ENCODE measurements at places on chromosomes 6 and 20.

DNA sequence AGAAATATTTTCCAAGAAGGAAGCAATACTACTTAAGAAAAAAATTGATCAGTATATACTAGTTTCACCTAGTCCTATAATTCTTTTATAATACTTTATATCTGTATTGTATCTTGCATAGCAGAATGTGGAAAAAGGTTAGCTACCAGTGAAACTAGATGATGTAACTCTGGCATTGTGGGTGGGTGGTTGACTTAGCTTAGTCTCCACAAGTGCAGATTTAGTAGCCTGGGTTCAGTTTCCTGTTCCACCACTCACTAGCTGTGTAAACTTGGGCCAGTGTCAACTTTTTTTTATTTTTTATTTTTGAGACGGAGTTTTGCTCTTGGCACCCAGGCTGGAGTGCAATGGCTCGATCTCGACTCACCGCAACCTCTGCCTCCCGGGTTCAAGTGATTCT, 2.0 kb downstream of the MUC21 start:
- DNase-seq, result no peak

- peak; percentile 97 for DNase-seq
These were observed 74.2 kb downstream of the CD164 start for GRCh38 chr6:109308018-109308492.

DNA sequence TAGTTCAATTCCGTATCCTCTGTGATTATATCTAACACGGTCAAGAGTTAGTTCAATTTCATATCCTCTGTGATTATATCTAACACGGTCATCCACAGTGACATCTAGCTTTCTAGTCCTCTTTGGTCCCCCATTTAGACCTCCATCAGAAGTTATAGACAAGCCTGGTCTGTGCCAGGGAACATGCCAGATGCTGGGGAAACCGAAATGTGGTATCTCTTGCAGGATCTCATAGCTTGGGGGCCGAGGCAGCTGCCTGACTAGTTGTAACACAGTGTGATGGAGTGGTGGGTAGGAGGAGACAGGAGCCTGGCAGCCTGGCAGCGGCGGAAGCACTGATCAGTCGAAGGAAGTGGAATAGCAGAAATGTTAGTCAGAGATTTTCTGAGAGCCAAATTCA, 13.8 kb upstream of the SMOC2 start:
- DNase-seq, result no peak

GRCh38 chr6:156256161-156256560, 521.0 kb upstream of the ARID1B start:
- DNase-seq, result no peak

- peak; percentile 28 for DNase-seq
These were observed 36.8 kb downstream of the TSPYL4 start for GRCh38 chr6:116217069-116217468.

GRCh38 chr20:25198663-25199383, 3.3 kb downstream of the ENTPD6 start:
- no peak for DNase-seq

GRCh38 chr6:13120483-13121482, 207.6 kb downstream of the TBC1D7 start:
- no peak for DNase-seq

DNA sequence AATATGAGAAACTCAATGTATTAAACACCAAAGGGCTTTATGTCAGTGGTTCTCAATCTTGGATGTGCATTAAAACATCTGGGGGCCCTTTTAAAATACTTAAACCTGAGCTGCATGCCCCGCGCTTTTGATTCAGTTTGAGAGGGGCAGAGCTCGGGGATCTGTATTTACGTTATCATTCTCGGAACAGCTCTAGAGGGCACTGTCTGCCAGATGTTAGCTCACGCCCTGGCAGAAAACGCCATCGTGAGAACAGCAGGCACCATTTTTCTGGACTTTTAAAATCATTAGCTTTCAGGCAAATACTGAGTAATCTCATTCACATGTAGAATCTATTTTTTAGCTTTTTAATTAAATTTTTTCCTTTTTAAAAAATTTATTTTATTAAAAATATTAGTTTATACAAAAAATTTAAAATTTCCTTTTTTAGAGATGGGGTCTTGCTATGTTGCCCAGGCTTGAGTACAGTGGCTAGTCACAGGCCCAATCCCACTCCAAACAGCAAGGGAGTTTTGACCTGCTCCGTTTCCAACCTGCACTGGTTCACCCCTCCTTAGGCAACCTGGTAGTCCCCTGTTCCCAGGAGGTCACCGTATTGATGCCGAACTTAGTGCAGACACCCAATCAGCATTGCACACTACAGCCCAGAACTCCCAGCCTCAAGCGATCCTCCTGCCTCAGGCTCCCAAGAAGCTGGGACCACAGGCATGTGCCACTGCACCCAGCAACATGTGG, 30.0 kb upstream of the ZNF133 start:
- DNase-seq, result no peak

GRCh38 chr6:166997768-166998255, 1.4 kb upstream of the CEP43 start:
- DNase-seq, result peak; percentile 53

GRCh38 chr20:62700261-62700930, 8.2 kb upstream of the NTSR1 start:
- DNase-seq, result no peak

DNA sequence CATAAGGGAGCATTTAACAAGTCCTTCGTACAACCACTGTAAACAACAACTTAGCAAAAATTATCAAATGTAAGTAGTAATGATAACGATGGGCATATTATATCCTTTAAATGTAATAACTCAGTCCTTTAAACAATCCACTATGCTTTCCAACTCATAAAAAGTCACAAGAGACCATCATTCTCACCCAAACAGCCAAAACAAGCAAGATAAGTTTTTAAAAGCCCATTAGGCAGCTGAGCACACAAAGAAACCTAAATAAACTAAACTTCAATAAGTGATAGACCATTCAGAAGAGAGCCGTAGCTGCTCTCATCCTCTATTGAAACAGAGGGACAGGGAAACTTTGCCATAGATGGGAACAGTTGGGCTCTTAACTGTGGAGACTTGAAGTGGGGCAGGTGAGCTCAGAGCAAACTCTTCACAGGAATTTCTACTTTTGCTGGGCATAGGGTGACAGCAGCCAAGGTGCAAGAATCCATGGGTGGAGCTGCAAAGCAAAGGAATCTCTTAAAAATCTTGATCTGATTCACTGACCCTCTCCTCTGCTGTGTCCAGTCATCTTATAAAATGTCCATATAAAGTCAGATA, 22.5 kb downstream of the RAB22A start:
- DNase-seq, result no peak

DNA sequence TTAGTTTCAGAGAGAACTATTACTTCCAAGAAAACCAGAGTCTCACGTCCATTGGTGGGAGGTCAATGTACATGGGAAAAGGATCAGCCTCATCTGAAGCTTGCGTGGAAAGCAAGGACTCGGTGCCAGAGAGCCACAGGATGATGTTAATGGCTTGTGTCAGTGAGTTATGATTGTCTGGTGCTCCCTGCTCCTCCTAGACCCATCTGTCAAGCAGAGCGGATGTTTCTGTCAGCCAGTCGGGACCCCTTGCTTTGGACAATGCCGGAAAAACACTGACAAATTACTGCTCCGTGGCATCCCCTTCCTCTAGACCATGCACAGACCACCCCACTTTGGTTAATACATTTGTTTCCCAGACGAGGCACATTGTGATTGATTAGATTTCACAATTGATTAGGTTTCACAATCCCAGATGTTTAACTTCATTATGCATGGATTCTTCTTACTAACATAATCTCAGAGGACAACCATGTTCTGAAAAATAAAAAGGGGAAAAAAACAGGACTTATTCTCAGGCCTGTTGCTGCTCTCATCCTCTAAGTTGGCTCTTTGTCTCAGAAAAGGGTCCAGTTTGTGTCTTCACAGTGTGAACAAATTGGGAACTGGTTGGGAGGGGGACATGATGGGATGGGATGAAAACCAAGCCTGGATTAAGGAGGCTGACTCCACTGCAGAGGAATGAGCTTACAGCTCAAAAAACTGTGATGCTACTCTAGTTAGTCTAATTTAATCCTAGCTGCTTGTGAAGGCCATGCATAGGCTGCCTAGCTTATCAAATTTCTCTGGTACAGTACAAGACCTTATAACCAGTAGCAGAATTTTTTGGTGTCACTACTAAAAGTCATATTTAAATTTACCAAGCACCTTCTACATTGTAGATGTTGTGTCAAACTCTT, 51.9 kb downstream of the UNC5CL start:
- no peak for DNase-seq

DNA sequence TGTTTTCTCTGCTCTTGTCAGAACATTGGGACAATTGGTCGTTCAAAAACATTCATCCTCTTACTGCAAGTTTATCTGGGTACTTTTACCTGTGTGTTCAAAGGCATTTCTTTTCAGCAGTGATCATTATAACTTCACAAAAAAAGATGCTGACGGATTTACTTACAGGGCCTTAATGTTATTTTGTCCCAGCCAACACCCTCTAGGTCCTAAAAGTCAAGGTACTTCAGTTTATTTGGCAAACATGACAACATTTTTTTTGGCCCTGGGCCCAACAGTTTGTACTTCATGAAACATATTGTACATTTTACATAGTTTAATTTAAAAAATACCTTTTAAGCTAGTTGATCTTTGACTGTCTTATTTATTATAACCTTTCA, 241.2 kb upstream of the TAB2 start:
- no peak for DNase-seq

DNA sequence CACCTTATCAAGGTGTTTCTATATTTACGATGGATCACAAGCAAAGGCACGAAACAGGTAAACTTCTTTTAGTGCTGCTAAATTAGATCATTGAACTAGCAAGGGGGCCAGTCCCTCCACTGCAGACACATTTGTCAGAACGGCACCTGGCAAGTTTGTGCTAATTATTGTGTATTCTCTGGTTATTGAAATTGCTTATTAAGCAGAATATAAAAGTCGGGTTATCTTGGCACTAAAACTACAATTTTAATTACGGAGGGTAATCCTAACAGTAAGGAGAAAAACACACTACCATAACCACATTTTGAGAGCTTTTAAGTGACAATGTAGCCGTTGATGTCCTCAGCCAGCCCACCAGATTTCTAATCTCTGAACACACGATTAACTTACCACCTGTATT, 118.9 kb upstream of the BTN3A2 start:
- no peak for DNase-seq

GRCh38 chr6:121398127-121398526, 37.3 kb upstream of the GJA1 start:
- no peak for DNase-seq

GRCh38 chr6:37015532-37015931, 10.1 kb downstream of the FGD2 start:
- no peak for DNase-seq

GRCh38 chr6:137427656-137428290, 66.4 kb downstream of the OLIG3 start:
- no peak for DNase-seq

- DNase-seq, result peak; percentile 42
These were observed 133.4 kb upstream of the KCNG1 start for GRCh38 chr20:51156041-51156982.

DNA sequence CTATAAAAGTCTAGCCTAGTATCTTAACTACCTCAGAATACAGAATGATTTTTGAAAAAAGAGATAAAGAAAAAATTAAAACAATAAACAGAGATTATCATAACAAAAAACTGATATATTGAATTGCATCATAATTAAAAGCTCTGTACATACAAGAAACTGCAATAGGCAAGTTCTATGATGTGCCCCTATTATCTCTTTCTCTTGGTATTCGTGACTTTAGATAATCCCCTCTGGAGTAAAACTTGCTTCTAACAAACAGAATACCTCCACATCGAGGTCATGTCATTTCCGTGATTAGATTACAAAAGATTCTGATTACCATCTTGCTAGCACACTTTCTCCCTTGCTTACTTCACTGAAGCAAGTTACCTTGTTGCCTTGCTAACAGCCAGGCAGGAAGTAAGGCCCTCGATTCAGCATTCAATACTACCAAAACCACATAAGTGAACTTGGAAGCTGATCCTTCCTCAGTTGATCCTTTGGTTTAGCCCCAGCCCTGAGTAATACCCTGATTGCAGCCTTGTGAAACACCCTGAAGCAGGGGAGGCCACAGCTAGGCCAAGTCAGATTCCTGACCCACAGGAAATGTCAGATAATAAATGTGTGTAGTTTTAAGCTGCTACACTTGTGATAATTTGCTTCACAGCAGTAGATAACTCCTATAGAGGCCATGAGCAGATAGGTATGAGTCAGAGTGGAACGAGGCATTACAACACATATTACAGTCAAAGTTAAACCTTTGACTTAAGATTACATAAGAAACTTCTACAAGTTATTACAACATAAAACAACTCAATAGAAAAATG, 53.7 kb upstream of the TMX4 start:
- DNase-seq, result peak; percentile 66

DNA sequence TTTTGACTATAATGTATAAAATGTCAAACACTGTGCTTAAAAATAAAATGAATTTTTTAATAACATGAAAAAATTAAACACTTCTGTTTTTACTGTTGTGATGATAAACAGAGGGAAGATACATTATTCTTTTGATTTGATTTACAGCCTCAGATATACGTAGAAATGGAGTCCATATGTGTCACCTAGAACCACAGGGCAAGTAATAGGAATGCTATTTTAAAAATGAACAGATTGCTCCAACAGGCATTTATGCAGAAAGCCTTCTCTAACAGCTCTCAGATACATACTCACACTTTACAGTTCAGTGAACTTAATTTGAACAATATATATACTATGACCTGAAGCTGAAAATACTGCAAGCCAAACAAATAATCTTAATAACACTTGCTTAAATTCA, 1551.0 kb downstream of the GRIK2 start:
- no peak for DNase-seq

GRCh38 chr20:23061734-23062561, 12.5 kb upstream of the THBD start:
- peak; percentile 70 for DNase-seq

- no peak for DNase-seq
These were observed 4.9 kb downstream of the PREX1 start for GRCh38 chr20:48822879-48823385.

DNA sequence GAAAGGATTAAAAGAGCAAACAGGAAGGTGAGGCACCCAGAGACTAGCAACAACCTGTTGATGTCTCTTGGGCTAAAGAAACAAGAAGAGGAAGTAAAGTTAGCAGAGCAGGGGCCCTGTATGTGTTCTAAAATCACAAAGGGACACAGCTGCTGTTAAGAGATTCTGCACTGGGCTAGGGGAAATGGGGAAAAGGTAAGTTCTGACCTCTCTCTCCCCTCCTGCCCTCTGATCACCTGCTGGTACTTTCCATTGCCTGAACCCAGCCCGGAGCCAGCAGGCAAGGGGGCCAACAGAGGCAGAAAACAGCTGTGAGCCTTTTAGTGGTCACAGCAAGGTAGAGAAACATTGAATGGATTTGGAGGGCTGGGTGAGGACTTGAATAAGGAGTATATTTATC, 13.5 kb upstream of the CNR1 start:
- no peak for DNase-seq

- no peak for DNase-seq
These were observed 36.4 kb downstream of the PLAGL1 start for GRCh38 chr6:143971482-143972205.
